ENCODE measurements at places on chromosomes 1 and 21.

- no peak for DNase-seq
Measured at GRCh38 chr21:27713154-27714109, 746.5 kb upstream of the ADAMTS5 start.

GRCh38 chr1:43227143-43227764, 42.5 kb upstream of the TMEM125 start:
- peak; percentile 52 for DNase-seq

DNA sequence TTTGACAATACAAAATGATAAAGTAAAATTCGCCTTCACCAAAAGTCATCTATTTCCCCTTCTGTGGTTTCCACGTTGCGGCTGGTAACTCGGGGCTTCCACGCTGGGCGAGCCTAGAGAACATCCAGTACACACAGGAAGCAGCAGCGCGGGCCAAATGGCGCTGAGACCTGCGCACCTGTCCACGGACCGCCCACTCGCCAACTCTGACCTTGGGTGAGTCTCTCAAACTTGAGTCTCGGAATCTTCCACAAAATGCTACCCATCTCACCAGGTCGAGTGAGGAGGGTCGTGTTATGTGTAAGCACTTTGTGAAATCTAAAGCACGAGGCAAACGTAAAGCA, 820 bp upstream of the TTF2 start:
- no peak for DNase-seq

DNA sequence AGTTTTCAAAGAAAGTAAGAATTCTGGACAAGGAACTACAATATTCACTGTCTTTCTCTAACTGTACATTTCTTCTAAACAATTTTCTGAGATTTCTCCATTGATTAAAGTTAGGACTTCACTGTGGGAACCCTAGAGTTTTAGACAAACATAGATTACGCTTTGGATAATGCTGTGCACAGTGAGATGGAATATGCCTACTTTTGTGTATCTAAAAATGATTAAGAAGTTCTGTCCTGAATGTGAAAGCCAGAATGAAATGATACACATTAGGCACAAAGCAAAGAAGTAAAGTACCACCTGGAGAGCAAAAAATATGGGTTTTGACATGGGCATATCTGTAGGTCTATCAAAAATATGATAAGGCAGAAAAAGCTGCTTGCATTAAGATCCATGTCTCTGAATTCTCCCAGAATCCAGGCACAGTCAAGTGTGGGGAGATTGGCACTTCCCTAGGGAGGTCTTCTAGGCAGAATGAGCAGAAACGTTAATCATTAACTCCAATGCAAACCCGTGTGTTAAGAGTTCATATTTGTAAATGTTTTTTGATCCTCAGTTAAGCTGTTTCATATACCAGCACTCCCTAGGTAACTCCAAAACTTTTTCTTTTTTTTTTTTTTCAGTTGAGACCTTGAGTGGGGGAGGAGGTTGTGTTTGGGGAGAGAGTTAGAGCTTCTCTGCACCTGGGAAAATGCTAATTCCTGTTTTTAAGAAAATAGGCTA, 467.1 kb downstream of the LMO4 start:
- DNase-seq = no peak

DNA sequence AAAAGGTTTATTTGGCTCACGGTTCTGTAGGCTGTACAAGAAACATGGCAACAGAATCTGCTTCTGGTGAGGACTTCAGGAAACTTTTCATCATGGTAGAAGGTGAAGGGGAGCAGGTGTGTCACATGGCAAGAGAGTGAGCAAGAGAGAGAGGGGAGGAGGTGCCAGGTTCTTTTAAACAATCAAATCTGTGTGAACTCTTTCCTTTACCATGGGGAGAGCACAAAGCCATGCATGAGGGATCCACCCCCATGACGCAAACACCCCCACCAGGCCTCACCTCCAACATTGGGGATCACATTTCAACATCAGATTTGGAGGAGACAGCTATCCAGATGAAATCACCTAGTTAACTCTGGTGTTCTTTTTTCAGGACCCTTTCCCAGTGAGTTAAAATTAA, 103.6 kb downstream of the GALNT2 start:
- no peak for DNase-seq

DNA sequence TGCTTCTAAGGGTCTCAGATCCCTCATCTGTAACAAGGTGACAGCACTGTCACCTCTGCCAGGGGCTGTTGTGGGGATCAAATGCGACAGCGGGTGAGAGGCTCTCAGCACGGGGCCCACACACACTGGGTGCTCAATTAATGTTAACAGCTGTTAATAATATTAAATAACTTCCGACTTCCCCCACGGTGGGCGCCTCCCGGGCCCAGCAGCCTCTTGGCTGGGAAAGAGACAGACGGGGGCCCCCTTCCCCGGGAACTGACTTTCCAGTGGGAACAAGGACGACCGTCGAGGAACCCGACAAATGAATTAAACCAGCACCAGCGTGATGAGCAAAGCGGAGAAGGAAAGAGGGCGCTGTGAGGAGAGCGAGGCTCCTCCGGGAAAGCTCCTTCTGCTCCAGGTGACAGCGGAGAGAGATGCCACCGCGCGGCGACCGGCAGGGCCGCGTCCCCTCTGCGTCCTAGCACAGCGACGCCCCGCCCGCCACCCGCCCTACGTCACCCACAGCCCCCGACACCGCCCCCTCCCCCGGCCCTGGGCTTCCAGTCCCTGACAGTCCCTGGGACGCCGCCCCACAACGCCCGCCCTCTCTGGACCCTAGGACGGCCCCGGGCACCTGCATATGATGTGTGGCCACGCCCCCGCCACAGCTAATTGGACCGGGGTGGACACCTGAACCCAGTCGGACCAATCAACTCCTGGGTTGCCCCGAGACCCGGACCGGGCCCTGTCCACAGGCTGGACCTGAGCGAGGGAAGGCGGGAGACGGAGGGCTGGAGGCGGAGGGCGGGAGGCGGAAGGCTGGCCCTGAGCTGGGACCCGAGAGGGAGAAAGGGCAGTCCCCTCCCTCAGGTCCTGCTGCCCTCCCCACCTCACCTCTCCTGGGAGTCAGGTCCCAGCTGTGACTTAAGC, 38.2 kb downstream of the MATN1 start:
- no peak for DNase-seq

DNA sequence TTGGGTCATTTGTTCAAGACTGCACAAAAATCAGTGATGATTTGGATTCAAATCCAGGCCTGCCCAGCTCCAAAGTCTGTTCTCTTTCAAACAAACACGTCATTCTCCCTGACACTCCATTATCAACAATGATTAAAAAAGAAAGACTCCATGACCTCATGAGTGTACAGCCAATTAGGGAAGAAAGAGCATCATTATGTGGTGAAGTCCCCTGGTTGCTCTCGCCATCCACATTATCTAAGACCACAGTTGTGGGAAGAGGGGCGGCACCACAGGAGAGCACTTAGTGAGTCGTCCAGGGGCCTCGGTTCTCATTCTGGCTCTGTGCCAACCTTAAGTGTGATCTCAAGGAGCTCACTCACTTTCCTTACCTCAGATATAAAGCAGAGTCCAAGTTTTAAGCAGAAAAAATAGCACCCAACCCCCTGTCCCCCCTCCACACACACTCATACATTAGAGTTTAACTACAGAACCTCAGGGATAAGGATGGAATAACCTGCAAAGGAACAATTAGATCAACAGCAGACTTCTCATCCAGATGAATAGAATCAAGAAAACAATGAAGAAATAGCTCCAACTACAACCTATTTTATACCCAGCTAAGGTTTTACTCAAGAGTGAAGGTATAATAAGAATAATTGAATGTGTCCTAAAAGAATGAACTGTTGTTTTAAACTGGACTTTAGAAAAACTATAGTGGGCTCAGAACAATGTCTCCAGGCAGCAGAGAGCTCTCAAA, 47.8 kb downstream of the COL6A1 start:
- DNase-seq = peak; percentile 91

GRCh38 chr1:165481820-165482532, 37.0 kb upstream of the RXRG start:
- DNase-seq = peak; percentile 89
